ENCODE measurements at places on chromosomes 6 and 20.

DNA sequence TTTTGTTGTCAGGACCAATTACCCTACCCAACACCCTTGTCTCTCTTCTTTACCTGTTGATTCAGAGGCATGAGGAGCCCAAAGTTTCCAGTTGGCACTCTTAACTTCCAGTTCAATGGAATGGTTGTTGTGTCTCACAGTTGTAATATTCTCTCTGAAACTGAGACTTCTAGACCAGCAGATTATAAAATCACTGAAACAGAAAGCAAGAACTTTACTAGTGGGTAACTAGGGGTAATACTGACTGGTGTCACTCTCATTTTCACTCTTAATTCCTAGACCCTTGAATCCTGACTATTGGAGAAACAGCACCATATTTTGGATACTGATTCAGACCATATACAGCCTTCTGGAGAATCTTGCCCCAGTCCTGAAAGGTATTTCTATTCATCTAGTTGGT, 140.2 kb upstream of the MMS22L start:
- DNase-seq: no peak

- no peak for DNase-seq
Observed at GRCh38 chr6:35406711-35407485, 45.2 kb upstream of the FANCE start.

DNA sequence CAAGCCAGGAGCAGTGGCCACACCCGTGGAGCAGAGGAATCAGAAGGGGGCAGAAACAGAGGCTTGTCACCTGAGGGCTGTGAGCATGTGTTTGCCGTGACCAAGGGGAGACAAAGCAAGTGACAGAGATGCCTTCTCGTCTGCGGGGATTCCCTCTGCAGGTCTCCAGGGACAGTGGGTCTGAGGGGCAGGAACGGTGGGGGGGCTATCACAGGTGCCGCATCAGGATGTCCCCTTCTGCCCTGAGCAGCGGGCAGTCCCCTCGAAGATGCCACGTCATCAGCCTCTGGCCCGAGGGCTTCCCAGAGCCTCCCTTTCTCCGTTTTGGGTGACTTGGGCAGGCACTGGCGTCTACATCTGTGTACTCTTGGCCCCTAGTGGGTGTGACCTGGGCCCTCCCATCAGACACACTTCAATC, 338.7 kb downstream of the PREX1 start:
- DNase-seq: no peak

GRCh38 chr20:24117383-24117782, 128.8 kb upstream of the GGTLC1 start:
- no peak for DNase-seq

DNA sequence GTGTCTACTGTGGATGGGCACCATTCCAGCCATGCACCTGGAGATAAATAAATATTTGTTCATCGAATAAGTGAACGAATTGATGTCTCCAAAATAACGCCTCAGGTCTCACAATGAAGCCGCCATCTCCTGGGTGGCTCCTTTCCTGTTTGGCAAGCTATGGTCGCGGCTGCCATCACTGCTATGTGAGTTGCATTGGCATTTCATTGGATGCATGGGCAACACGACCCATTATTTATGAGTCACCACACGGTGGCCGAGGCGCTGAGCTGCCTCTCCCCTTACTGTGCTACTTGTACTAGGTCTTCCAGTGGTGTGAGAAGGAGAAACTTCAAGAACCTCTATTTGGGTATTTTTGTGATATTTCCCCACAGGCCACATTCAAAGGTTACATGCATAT, 21.3 kb upstream of the PDE10A start:
- no peak for DNase-seq

DNA sequence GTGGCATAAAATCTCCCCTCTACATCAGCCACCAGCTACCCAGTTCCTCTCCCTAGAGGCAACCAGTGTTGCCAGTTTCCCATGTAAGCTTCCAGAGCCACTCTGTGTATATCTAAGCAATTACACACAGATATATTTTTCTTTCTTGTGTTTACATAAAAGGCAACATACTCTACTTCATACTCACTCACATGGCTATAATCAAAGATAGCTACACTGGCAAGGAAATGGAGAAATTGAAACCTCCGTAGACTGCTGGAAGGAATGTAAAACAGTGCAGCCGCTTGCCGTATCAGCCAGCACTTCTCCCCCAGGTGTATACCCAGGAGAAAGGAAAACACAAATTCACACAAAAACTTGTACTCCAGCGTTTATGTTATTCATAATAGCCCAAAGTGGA, 38.5 kb upstream of the NELFCD start:
- DNase-seq: no peak

- DNase-seq: peak; percentile 8
Observed at GRCh38 chr20:33130568-33131061, 37.3 kb upstream of the BPIFA2 start.

DNA sequence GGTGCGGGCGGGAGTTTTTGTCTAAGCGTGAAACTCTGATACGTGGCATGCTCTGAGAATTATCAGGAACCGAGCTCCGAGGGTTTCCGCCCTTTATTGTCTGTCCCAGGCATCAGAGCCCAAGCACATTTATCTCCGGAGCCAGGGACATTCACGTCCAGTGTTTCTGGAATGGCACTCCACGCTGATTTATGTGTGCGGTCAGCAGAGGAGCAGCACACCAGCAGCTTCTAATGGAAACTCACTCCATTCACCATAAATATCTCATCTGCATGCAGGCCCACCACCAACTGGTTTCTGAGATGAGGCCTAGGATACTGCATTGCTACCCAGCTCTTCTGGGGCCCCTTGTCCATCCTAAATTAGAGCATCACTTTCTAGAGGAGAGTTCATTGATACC, 51.9 kb upstream of the SYNDIG1 start:
- DNase-seq: no peak

- DNase-seq: no peak
Observed at GRCh38 chr6:127202676-127203075, 64.0 kb upstream of the RNF146 start.

DNA sequence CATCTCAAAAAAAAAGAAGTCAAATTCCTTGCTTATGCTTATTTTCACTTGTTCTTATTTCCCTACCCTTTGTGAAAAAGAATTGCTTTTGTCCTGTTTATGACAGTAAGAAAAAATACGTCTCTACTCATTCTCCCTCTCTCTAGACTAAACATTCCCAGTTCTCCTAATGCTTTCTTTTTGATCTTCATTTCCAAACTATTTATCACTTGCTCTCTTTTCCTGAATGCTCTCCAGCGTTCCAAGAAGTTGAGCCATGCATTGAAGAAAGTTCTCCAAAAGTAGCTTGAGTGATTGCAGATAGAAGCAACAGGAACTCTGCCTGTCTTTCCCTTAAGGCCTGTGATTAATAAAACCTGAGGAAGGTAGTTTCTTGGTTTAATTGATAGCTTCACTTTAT, 53.1 kb upstream of the TMEM170B start:
- DNase-seq: no peak

GRCh38 chr6:42269974-42270510, 52.4 kb upstream of the MRPS10 start:
- DNase-seq: no peak

GRCh38 chr20:17849901-17850683, 118.5 kb downstream of the SNX5 start:
- DNase-seq: peak; percentile 94

DNA sequence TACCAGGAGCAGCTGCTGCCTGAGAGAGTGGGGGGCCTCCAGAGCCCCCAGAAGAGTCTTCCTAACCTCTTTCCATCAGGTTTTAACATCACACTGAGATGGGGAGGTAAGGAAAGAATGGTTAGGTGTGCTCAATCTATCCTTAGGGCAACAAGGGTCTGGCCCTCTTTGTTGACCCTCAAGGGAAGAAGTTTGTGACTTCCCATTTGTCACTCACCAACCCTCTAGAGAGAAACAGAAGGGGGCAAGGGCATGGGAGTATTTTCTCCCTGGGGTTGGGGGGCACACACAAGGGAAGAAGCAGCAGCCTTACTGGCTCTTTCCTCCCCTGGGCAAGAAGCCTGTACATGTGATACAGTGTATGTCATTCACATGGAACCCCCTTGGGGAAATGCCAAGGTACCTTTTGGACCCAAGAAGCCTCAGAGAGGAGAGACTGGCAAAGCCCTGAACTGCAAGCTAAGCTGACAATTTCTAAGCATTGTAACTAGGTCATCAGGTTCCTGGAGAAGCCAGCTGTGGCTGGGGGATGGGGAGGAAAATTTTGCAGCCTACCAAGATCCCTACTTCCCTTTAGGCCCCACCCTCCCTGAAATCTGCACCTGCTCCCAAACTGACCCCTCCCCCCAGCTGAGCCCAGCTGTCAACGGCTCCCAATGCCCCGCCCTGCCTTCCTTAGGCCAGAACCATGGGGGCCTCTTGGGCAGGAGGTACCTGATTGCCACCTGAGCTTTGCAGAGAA, 14.5 kb downstream of the BCL2L1 start:
- no peak for DNase-seq

DNA sequence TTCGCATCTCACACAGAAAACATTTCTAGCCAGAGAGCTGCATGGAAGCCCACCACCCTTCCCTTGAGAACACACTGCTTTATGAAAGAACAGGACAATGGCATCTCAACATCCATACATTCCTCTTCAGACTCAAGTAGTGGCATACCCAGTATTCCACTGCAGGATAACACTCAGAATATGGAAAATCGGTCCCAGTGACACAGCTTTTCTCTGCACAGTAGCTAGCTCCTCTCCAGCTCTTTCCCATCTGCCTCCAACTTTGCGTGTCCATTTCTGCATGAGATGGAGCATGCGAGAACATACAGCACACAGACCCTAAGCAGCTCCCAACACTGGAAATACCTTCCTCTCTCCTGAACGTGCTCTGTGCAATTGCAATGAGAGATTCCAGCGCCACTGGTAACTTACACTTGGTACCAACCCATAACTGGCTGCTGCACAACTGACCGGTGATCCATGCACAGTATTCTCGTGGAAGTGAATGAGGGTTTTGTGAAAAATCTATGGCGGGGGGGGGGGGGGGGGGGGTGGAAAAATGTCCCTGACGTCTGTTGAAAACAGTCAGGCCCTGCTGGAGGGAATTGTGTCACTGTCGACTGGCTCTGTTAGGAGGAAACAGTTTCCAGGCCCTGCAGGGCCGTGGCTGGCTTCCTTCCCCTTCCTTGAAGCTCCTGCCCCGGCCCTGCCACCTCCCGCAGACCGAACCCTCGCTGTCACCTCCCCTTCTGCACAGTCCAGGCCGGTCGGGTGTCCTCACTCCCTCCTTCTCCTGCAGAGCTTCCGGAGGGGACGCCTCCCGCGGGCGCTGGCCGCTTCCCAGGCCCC, 265.9 kb upstream of the QKI start:
- no peak for DNase-seq

GRCh38 chr20:1563598-1563997, 6.1 kb upstream of the SIRPD start:
- DNase-seq: no peak

GRCh38 chr6:156944412-156944811, 167.2 kb downstream of the ARID1B start:
- DNase-seq: no peak

DNA sequence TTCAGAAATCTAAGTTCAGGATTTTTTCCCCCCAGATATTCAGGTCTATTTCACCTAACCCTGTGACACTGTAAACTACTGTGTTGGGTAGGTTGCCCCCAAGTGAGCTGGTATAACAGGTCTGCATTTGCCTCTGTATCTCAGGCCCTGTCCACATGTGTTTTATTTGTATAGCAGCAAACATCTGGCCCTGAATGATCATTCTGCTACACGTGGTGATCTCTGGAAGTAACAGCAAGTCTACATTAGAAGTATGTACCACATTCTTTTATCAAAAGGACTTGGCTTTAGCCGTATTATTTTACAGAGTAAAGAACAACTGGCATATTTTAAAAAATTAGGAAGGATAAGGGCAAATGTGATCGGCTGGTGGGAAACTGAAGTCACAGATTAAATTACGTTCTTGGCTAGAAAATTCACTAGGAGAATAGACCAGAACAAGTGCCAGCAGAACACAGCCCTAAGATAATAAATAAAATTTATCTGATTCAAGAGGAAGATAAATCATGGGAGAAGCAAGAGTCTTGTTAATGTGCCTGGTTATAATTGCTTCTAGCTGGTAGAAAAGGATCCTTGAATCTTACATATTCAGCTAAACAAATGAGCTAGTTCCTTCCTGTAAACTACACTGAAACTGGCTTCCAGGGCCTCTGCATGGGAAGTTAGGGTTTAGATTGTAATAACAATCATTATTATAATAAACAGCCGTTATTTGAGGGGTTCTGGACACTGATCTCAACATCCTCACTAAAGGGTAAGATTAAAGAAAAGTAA, 192.1 kb downstream of the SAMD5 start:
- DNase-seq: no peak

DNA sequence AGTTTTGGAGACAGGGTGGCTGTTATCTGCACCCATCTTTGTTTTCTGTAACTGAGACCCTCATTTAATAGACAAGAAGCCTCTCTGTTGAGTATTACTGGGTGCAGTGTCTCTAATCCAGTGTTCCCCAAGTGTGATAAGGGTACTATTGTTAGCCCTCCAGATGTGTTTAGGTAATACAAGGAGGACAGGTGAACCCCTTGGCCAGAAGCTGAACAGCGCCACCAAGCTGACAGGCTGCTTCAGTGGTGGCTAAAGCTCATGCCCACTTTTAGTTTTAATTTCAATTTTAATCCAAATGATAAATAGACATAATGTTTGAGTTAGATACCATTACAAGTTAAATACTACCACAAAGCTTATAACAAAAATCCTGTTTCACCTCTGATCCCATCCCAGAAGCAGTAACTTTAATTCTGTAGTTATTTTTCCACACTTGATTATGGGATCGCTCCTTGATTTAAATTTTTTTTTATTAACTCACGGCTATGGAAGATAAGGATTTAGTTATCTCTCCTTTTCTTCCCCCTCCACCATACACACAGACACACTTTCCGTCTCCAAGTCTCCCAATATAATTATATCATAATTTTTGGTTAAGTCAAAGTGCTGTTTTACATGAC, 8.4 kb upstream of the STK35 start:
- DNase-seq: no peak

DNA sequence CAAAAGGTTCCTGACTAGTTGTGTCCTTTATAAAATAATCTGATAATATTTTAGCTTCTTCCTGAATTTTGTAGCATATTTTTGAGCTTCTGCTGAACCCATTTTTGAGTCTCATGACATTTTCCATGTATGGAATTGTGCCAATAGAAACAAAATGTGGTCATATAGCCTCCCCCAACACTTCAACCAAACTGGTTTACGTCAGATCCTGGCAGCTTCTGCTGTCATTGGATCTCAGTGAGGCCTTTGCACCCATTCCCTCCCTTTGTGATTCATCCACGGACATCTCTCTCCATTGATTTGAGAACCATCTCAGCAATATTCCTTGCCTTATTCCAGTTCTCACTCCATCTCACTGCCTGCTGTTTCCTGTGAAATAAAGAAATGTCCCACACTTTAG, 166.0 kb upstream of the PROKR2 start:
- DNase-seq: no peak

- DNase-seq: no peak
Observed at GRCh38 chr20:48294942-48295341, 509.7 kb upstream of the SULF2 start.

DNA sequence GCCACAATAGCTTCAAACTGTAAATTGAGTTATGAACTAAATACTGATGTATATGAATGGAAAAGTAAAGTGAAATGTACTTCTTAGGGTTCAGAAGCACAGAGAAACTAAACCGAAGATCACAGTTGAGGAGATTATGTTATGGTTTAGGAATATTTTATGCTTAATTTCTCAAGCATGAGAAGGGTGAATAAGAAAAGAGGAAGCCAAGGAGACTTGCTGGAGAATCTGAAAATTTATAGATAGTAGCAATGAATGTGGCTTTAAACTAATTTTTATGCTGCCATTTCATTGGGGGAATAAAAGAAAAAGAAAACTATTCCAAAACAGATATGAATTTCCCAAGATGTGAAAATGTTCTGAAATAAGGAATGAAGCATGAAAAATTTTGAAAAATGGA, 5.6 kb downstream of the ANKS1A start:
- no peak for DNase-seq

Data from AG09319 (cell line).